Endodermal cell (in vitro differentiated cells): ENCODE measurements at places on chromosomes 5 and 9. TPM values are rescaled to one million over a fixed set of nuclear protein-coding genes. Genes with fewer than 3 reads are reported as not detected.

DNA sequence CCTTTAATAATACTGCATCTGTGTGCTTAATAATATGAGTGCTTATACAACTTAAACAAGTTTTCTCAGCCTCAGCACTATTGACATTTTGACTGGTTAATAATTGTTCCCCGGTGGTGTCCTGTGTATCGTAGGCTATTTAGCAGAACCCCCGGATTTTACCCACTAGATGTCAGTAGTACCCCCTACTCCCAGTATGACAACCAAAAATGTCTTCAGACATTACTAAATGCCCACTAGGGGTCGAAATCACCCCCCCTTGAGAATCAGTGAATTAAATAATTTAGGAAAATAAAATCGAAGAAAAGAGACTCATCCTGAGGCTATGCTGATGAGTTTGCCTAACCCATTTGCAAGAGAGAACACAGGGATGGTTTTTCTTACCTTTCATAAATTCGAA, 166.3 kb downstream of the ATP10B start:
- no peaks in the 10 kb centered on the region for H3K27me3 ChIP-seq
- H3K4me3 ChIP-seq, result no peak overlapping the region
- no peaks in the 10 kb centered on the region for H3K4me1 ChIP-seq
- DNase-seq, result no peak
- no peaks in the 10 kb centered on the region for H3K36me3 ChIP-seq

DNA sequence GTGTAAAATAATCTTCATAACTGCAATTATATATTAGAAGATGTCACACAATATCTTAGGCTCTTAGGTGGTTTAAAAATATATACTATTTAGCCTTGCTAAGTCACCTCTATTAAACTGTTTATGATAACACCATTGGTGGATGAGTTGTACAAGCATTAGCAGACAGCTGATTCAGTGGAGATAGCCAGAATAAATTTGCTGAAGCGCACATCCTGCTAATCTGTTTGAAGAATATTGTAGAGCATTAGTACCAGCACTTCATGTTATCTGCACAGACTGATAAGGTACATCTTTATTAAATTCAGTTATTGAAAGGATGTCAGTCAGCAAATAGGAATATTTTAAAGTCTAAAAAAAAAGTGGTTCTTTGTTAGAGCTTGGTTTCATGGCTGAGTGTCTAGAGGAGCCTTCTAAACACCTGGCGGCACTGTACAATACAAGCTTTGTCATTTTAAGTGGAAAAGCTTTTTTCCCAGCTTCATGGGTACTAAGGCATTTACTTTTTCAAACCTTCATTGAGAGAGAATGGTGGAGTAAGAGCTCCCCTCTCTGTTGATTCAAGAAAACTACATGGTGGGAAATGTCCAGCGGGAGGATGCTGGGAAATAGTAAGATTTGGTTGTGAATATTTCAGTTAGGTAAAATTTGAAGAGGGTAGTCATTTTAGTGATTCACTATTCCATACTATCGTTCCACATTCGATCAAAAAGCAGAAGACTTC, 275.1 kb downstream of the SLF1 start:
- H3K4me1 ChIP-seq, result no peaks in the 10 kb centered on the region
- H3K36me3 ChIP-seq, result no peaks in the 10 kb centered on the region
- H3K27me3 ChIP-seq, result no peaks in the 10 kb centered on the region
- no peak overlapping the region for H3K27ac ChIP-seq
- DNase-seq, result no peak

DNA sequence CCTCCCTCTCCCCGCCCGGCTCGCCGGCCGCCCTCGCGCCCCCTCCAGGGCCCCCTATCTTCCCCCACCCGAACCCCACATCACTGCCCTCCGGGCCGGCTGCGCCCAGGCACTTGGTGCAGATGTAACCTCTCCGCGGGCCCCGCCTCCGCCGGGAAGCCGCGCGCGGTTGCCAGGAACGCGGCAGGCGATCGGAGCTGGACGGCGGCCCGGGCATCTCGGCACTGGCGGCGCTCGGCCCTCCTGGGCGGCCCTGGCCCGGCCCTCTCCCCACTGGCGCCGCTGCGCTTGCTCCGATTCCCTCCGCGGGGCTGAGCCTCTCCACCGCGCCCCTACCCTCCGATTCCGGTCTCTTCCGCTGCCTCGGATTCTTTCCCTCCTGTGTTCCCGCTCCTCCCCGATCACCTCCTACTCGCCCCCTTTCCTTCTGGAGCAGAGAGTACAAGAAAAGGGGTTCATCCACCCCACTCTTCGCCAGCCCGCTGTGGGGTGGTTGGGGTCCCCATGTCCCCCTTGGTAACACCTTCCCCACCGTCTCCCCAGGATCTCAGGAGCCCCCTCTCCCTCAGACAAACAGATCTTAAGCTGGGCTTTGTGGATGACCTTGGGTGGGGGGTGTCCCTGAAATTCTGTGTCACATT, 70.6 kb downstream of the C9orf50 start:
- H3K27me3 ChIP-seq, result no peaks in the 10 kb centered on the region
- peak; percentile 84 for DNase-seq
- peaks cover under 1% of the 10 kb centered on the region for H3K4me1 ChIP-seq
- H3K36me3 ChIP-seq, result no peaks in the 10 kb centered on the region

DNA sequence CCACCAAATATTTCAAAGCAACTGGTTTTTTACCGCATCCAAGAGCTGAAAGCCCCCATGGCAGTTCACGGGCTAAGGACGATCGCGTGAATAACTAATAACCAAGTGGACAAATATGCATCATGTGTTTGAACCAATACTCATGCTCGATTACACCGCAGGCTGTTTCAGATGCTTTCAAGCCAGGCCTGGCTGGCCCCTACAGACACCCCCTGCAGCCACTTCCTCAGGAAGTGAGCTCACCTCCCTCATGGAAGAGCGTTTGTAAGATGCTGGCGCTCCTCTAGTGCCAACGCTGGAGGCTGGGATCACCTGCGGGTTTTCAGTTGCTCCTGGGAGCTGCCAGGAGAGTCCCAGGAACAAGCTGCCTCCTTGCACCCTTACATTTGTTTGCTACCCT, 53.9 kb upstream of the PTCH1 start:
- no peaks in the 10 kb centered on the region for H3K27me3 ChIP-seq
- no peak overlapping the region for H3K27ac ChIP-seq
- peak; percentile 66 for DNase-seq

DNA sequence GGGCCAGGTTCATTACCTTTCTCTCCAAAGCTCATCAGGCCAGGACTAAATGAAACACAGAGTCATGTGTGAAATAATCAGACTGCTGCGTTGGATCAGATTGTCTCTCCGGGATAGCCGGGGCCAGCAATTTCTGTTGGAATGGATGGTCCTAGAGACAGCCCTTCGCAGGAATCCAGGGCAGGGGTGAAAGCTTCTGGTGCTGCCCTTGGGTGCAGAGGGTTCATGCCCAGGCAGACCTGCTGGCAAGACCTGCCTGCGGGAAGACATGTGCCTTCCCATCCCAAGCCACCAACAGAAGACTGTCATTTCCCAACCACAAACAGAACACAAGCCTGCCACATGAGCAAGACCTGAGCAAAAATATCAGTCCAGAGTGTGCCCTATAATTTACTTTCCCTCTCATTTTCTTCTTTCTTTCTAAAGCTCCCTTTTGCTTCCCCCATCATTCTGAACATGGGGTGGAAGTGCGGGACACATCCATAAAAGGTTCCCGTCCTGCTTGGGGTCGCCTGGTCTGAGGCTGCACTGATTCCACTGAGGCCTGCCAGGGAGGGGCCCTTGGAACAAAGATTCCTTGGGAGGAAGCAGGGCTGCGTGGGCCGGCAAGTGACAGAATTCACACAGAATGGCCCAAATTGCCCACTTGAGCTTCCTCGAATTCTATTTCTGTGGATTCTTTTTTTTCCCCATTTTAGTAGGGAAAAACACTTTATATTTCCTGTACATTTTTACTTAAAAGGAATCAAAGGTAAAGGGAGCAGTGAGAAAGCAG, 57.3 kb downstream of the UBE2QL1 start:
- H3K4me3 ChIP-seq, result no peak overlapping the region
- H3K27me3 ChIP-seq, result peaks cover 5% of the 10 kb centered on the region
- H3K27ac ChIP-seq, result no peak overlapping the region
- no peaks in the 10 kb centered on the region for H3K4me1 ChIP-seq
- DNase-seq, result peak; percentile 13

DNA sequence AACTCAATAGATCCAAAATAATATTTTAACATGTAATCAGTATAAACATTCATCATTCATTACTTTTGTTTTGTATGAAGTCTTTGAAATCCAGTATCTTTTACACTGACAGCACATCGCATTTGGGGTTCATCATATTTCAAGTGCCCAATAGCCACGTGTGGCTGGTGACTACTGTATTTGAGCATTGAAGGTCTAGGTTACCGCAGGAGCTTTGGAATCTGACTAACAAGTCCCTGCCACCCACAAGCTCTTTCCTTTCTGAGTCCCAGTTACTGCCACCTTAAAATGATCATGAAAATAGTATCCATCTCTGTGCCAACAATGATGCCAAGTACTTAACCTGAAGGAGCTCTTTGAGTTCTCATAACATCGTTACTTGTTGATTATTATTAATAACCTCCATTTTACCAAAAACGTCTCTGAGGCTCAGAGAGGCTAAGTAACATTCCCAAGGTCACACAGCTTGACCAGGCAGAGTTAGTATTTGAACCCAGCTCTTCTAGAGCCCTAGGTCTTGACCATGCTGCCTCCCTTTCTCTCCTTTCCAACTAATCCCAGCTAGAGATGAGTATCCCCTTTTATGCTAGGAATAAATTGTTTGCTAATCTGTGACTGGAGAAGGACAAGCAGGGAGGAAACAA, 24.2 kb downstream of the ARHGEF37 start:
- DNase-seq, result no peak
- H3K27ac ChIP-seq, result no peak overlapping the region
- no peaks in the 10 kb centered on the region for H3K36me3 ChIP-seq
- H3K4me3 ChIP-seq, result no peak overlapping the region

- H3K36me3 ChIP-seq, result no peaks in the 10 kb centered on the region
- no peak overlapping the region for H3K27ac ChIP-seq
- DNase-seq, result no peak
- no peaks in the 10 kb centered on the region for H3K27me3 ChIP-seq
Measured at GRCh38 chr5:171848911-171849520, 63.4 kb downstream of the SMIM23 start.

GRCh38 chr9:134373953-134374300, 47.7 kb downstream of the RXRA start:
- H3K36me3 ChIP-seq, result no peaks in the 10 kb centered on the region
- H3K4me3 ChIP-seq, result no peak overlapping the region
- no peaks in the 10 kb centered on the region for H3K4me1 ChIP-seq
- H3K27me3 ChIP-seq, result no peaks in the 10 kb centered on the region
- no peak overlapping the region for H3K27ac ChIP-seq

DNA sequence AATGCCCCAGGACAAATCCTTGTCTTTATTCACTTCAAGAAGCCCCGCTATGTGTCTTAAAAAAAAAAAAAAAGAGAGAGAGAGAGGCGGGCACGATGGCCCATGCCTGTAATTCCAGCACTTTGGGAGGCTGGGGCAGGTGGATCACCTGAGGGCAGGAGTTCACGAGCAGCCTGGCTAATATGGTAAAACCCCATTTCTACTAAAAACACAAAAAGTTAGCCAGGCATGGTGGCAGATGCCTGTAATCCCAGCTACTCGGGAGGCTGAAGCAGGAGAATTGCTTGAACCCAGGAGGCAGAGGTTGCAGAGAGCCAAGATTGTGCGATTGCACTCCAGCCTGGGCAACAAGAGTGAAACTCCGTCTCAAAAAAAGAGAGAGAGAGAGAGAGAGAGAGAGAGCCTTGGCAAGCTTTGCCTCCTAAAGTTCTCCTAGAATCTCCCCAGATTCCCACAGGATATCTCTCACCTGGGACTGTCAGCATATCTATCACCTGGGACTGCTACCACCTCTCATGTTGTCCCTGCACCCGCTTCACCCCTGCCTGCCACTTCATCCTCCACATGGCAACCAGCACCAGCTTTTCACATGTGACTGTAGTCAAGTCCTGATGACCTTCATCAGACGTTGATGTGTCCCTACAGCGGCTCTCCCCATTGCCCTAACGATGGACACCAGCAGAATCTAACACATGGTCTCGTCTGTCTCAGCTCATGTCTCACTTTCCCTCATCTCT, 5.8 kb downstream of the ITK start:
- H3K27me3 ChIP-seq, result peaks cover 18% of the 10 kb centered on the region
- no peaks in the 10 kb centered on the region for H3K4me1 ChIP-seq
- no peak overlapping the region for H3K27ac ChIP-seq
- DNase-seq, result no peak
- no peaks in the 10 kb centered on the region for H3K36me3 ChIP-seq

- no peaks in the 10 kb centered on the region for H3K27me3 ChIP-seq
- no peaks in the 10 kb centered on the region for H3K36me3 ChIP-seq
- DNase-seq, result peak; percentile 60
- no peaks in the 10 kb centered on the region for H3K4me1 ChIP-seq
- H3K4me3 ChIP-seq, result no peak overlapping the region
- H3K27ac ChIP-seq, result no peak overlapping the region
Measured at GRCh38 chr9:93860694-93861658, 94.2 kb downstream of the BARX1 start.

GRCh38 chr5:59104400-59105127, 521.7 kb downstream of the RAB3C start:
- no peak for DNase-seq
- no peak overlapping the region for H3K4me3 ChIP-seq
- H3K4me1 ChIP-seq, result no peaks in the 10 kb centered on the region

GRCh38 chr9:134561427-134562145, 80.0 kb upstream of the COL5A1 start:
- H3K27me3 ChIP-seq, result no peaks in the 10 kb centered on the region
- H3K27ac ChIP-seq, result no peak overlapping the region
- no peaks in the 10 kb centered on the region for H3K36me3 ChIP-seq
- no peaks in the 10 kb centered on the region for H3K4me1 ChIP-seq
- no peak overlapping the region for H3K4me3 ChIP-seq

- H3K4me3 ChIP-seq, result peak overlapping the region; percentile 30
- H3K4me1 ChIP-seq, result peaks cover 6% of the 10 kb centered on the region
- peak; percentile 65 for DNase-seq
Measured at GRCh38 chr9:16708656-16709435, 161.6 kb downstream of the BNC2 start.

DNA sequence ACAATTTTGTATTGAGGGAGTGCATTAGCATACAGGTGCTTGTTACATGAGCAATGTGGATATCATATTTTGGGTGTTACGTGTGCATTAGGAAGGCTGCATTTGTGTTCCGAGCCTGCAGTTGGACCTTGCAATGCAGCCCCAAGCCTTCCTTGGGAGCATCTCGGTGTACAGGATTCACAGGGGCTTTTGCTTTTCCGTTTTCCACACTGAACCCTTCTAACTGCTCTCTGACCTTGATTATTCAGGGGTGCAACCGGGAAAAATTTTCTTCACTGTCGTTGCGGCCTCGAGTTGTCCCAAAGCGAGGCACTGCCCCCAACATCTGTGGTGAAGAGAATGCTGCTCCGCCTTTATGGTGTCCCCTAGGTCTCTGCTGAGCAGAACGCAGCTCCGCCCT, 80.1 kb upstream of the PLEKHG4B start:
- no peaks in the 10 kb centered on the region for H3K27me3 ChIP-seq
- H3K4me3 ChIP-seq, result no peak overlapping the region
- no peak for DNase-seq
- no peaks in the 10 kb centered on the region for H3K36me3 ChIP-seq
- H3K27ac ChIP-seq, result no peak overlapping the region
- H3K4me1 ChIP-seq, result no peaks in the 10 kb centered on the region

The CDC14B gene
- total RNA-seq, result 41.6 and 48.3 TPM in 2 replicates

The PCDHGA9 gene
- 0.75 to 0.95 TPM (median 0.89 TPM) in 3 replicates for total RNA-seq

The IL13 gene
- not detected in 3 replicates for total RNA-seq

The SV2C gene
- total RNA-seq, result not detected in 2 replicates
